ENCODE measurements at places on chromosomes 1 and 21. TPM values are rescaled to one million over a fixed set of nuclear protein-coding genes. Genes with fewer than 3 reads are reported as not detected.
A peak's percentile ranks its signal among the peaks of the same experiment; 100 is the strongest.

Gene ASPM
- 27.8 TPM for total RNA-seq

Gene LRRC3
- total RNA-seq, result under 0.01 TPM

Gene LEFTY2
- total RNA-seq, result not detected

Gene DNAH14
- 2.7 TPM for total RNA-seq

Gene DNM3
- total RNA-seq, result 0.83 TPM

DNA sequence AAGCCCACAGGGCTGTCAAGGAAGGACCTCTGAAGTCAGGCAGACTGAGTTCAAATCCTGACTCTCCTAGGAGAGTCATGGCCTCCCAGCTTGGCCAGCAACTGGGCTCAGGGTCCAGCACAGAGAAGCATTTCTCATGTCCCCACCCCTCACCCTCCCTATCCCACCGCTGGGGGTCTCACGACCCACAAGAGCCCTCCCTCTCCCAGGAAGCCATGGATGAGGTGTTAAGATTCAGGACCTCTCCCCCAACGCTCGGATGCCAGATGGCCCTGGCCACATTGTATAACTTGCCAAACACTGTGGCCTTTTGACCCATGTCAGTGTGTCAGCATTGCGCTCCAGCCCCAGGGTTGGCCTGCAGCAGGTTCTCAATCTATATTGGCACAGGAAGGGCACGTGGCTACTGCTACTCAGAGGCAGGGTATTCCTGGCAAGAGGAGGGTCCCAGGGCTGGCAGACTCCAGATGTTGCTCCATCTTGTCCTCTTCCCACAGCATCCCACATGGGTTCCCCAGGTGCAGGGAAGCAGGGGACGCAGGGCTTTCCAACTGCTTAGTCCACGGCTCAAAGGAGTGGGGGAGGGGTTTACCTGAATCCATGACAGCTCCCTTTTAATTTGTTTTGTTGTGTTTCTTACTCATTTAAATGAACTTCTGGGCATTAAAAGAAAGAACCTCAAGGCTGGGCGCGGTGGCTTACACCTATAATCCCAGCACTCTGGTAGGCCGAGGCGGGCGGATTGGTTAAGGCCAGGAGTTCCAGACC is 10.5 kb downstream of the SLC2A1 start:
- no peak for DNase-seq

- no peak for DNase-seq
Observed at GRCh38 chr1:68495532-68495931, 1.4 kb downstream of the DEPDC1 start.

DNA sequence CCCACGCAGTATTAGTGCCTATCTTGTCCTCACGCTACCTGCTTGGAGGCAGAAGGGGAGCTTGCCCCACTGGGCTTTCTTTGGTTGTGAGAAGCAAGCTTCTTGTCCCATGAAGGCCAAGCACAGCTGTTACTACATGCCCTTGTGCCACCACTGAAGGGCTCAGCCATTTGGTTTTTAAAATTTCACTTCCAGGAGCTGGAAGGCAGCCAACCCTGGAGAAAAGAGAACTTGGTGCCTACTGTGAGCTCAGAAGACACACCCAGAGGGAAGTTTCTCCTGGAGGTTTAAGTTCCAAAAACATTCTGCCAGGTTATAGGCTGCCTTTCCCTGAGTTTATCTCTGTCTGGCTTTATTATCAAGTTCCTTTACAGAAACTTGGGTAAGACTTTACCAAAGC is 187.4 kb downstream of the SLC35F3 start:
- no peak for DNase-seq

DNA sequence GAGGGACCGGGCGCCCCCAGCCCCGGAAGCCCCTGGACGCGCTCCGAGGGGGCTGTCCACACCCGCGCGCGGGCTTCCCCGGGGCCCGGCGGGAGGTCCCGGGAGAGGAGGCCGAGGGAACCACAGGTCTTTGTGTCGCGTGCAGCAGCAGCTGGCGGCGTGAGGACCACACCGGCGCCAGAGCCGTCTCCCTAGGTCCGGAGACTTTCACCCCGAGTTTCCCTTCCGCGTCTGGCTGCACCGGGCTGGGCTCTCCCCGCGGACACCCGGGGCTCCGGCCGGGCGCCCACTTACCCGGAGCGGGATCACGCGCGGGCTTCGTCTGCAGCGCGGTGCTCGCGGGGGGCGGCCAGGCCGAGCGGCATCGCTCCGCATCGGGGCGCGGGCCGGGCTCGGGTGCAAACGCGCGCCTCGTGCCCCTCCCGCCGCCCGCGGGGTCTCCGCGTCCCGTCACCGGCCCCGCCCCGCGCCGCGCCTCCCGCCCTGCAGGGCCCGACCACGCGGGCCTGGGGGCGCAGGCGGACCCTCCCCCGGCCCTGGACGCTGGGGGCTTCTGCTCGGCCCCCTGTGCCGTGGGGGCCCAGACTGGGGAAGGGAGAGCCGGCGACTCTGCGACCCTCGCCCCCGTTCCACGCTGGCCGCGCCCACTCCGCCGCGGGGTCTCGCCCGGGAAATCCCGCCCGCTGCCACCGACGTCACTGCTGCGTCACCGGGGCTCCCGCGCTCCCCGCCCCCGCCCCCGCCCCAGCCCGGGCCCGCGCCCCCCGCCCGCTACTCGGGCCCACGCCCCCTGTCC is at the start of gene GNG4:
Gene GNG4 (minus strand): TSS at position 417 of the 796 bp plus-strand sequence. CDS start 65,946 bp downstream, outside the sequence.
- DNase-seq, result no peak

- DNase-seq, result no peak
Observed at GRCh38 chr1:72262735-72263134, 19.6 kb downstream of the NEGR1 start.

DNA sequence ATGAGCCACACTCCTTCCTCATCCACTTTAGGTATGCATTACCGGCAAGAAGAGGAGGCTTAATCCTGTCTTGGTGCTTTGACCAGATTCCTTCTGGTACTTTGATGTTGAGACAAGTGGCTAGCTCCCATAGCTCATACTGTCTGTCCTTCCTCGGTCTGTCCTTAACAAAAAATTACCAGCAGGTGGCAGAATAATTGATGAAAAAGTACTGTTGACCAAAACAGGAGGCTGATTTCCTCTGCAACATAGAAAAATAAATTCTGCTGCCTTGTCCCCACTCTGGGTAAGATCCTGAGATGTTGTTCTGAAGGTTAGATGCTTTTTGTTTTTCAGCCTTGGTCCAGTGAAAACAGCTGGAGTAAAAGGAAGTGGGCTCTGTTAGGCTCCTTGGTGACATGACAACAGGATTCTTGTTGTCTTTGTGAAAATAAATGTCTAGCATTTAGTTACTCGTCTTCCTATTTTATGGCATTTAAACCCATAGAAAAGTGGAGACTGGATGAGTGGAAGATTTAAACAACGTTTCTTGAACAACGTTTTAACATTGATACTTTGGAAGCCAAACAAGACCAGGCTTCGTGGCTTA is 11.2 kb upstream of the HJV start:
- peak; percentile 47 for DNase-seq

DNA sequence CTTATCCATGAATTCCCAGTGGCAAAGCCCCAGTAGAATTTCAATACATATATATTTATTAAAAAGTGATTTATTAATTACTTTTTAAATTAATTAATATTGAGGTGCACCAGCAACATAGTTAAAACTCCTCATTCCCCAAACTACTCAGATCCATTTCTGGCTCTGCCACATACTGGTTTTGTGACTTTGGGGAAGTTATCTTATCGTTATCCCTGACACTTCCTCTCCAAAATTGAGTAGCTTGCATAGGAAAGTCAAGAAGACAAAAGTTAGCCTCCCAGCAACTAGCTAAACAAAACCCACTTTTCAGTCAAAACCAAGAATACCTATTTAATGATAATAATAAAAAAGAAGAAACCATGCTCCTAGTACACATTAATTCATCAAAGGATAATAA is 35.9 kb downstream of the TCP10L start:
- no peak for DNase-seq

DNA sequence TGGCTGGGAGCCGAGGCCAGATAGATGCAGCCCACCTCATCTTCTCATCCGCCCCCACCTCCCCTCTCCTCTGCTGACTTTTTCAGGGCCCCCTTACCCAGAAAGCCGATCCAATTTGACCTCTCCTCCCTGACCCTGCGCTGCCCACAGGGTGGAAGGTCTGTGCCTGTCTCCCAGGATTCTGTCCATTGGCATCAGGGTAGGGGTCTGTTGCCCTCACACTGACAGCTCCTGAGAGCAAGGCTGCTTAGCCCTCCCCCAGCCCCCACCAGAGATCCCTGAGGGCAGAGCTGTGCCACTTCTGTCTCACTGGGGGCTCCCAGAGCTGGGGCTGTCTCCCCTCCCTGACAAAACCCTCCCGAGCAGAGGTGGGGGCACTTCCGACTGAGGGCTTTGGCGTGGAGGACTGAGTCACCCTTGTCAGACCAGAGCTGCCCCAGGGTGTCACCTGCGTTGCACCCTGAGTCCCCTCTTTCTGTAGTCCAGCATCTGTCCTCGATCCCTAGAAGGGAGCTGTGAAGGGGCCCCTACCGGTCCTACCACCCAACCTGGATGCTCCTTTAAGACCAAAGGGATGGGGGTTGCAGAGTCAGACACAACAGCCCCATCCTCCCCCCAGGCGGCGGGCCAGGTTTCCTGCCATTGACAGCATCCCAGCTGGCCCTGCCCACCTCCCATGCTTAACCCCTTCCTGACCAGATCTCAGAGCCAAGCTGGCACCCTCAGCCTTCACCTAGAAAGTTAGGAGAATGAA is 2.4 kb upstream of the FAM110D start:
- no peak for DNase-seq

DNA sequence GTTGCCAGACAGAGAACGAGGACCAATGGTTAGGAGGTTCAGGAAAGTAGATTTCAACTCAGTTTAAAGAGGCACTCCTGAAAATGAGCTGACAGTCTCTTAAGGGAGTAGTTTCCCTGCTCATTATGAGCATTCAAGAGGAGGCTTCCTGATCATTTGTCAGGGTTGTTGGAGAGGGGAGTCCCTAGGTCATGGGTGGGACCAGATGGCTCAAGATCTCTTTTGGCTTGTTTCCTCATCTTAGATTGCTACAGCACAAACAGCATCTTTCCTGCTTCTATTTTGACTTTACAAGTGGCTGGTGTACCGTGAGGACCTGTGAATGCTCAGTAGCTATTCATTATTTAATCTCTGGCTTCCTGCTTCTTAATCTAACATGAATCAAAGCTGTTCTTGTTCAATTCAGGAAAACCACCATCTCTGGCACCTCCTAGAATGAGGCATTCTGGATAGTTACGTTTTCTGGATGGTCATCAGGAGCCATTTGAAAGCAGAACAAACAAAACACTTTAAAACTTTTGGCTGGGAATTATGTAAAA is 47.6 kb downstream of the PEX14 start:
- no peak for DNase-seq

DNA sequence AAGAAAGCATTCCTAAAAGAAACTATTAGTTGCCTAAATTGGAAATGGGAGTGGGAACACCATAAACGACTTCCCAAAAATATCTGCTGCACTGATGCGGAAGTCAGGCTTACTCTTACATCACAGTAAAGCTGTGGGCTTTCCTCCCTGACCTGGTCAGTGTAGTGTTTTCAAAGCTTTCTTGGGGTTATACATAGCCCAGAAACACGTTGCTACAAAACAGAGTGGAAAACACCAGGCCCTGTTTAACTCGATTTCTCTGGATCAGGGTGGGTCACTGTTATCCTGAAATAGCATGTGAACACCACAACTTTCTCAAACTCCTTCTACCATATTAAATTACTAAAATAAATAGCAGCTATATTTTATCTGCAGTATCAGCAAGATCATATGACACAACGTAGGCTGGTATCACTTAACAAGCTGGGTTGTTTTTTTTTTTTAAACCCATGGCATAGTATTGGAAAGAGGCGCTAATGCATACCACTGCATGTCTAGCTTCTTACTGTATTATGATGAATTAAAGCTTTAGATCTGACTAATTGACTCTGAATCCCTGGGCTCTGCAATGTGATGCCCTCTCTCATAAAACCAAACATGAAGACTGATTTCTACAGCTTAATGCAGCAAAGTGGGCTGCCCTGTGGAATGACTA is 184.6 kb downstream of the TGFB2 start:
- peak; percentile 23 for DNase-seq

GRCh38 chr21:16046656-16047330 is 317.0 kb downstream of the USP25 start:
- DNase-seq, result peak; percentile 47

DNA sequence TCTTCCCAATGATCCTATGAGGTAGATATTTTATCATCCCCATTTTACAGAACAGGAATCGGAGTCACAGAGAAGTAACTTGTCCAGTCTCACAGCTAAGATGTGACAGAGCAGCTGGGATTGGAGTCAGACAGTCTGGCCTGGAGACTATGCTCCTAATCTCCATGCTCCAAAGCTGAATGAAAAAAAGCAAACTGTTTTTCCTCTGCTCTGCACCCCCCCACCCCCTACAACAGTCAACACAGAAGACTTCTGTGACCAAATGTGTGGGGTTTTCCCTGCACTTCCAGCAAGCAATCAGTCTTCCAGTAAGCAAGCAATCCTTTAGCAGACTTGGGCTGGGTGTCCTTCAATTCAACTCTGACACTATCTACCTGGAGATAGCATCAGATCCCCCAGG is 33.2 kb downstream of the KIRREL1 start:
- peak; percentile 26 for DNase-seq

DNA sequence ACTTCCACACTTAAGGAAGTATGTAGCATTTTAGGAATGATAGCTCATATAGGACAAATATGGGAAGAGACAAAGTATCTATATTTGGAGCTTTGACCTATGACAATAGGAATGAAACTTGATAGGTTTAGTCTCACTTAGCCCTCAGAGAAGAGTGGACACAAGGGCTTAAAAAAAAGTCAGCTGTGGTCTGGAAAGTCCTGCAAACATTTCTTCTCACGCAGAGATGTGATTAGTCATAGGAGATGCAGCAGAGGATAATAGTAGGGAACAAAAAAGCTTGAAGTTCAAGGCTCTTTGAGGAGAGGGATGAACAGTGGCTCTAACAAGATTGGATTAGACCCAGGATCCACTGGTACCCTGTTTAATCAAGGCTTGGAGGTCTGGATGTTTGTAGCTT is 14.8 kb upstream of the RNF220 start:
- DNase-seq, result peak; percentile 85

GRCh38 chr1:220768126-220768601 is 18.5 kb upstream of the MTARC1 start:
- DNase-seq, result no peak

DNA sequence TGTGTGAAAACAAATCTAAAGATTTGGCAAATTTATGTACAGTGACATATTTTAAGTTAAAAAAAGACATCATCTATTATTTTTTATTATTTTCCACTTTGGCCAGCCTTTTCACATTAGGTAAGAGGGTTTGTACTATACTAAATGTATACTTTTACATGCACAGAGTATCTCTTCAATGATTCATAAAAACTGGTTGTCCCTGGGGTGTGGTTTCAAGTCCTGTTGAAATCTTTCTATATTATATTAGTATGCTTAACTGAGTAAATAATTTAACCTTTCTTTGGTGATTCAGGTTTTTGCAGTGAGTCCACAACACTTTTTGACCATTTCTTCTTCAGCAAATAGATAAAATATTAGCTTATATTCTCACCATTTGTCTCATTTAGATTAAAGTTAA is 45.7 kb downstream of the EEIG2 start:
- no peak for DNase-seq

GRCh38 chr1:25989440-25990234 is 8.2 kb downstream of the PAFAH2 start:
- DNase-seq, result peak; percentile 12
